ENCODE measurements at places on chromosomes 3 and 15.

DNA sequence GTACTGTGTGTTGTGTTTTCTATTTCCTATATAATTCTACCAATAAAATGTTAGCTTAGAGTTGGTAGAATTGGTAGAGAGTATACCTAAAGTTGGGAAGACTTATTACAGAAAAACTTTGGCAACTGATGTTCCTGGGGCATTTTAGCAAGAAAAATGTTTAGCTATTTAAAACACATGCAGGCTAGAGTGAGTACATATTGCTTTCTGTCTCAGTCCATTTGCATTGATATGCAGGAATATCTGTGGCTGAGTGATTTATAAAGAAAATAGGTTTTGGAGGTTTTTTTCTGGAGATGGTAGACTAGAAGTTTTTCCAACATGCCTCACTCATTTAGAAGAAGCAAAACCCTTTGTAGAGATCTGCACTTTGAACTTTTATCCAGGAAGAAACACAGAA, 30.4 kb upstream of the OR5K1 start:
- no peak for DNase-seq

DNA sequence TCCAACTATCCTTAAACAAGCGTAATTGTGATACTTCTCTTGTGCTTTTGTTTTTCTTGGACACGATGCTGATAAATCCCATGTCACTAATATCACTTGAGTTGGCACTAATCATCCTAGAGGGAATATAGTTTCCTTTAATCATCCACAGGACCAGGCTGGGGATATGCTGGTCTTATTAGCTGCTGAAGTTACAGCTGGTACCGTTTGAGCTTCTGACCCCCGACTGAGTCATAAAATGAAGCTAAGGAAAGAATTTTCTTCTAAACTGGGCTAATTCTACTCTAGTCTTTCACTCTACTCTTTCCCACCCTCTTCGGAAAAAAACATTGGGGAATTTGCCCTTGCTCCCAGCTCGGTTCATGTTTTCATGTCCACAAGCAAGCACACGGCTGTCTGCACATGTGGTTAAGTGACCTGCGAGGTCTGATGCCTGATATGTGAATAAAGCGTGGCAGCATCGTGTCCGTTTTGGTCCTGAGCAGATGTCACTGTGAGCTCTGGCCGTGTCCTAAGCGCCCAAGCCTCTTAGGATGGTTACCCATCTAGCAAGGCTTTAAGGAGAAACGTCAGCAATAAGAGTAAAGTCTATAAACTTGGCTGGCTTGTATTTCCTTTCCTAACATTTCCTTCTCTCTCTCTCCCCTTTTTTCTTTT, 223.7 kb downstream of the ITPR1 start:
- DNase-seq, result no peak

- no peak for DNase-seq
These were observed 4.1 kb downstream of the CISH start for GRCh38 chr3:50607271-50608091.

GRCh38 chr3:35521196-35521595, 118.1 kb upstream of the ARPP21 start:
- no peak for DNase-seq

DNA sequence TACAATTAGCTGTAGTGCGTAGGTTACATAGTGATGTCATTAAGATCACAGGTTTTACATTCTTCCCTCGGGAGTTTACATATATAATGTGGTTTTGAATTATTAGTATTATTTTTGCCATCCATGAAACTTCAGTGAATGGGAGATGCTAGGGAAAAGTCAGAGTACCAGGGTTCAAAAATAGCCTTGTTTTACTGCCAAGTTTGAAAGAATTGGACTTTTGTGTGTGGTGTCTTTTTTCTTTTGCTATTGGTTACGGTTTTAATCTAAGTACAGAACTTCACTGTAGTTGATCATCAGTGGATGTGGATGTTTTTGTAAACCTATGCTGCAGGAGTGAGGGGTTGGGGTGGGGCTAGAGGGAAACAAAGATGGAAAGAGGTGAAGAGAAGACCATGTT, 20.7 kb downstream of the SLC25A26 start:
- DNase-seq, result no peak

All from coronary artery (tissue), 2 donors.